Inflammatory macrophage treated with lipopolysaccharide for 1 hour (primary cell): ENCODE measurements at places on chromosomes 4 and X.

- no peak for DNase-seq
Measured at GRCh38 chr4:142901166-142901662, 55.1 kb upstream of the INPP4B start.

DNA sequence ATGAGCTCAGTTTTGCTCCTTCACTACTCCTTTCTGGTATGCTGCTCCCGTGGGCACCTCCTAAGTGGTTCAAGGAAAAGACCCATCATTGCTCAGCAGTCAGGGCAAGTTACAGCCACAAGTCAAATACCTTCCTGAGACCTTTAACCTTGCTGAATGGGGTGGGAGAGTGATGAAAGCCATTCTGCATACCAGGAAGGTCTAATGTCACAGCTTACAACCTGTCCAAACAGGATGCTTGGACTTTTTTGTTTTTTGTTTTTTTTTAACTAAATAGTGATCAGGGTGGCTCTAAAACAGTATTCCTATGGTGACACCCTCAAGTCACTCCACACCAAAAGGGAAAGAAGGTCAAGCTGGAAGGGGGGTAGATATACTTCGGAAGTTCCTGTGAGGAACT is 93.1 kb downstream of the GPC3 start:
- DNase-seq = no peak

DNA sequence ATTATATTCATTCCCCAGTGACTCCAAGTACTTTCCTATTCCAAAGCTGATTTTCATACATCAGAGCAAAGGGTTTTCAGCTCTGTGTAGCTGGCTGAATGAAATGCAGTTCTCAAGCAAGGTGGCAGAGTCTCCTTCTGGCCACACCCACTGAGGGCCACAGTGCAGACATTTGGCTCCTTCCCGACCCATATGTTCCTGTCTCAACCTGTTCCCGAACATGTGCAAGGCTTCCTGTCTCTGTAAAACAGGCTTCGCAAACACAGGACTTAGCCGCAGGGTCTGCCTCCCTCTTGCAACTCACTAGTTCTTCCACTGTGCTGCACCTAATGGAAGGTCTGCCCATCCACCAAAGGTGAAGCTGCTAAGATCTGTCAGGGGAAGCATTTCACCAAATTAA is 249.2 kb downstream of the MID1IP1 start:
- no peak for DNase-seq

DNA sequence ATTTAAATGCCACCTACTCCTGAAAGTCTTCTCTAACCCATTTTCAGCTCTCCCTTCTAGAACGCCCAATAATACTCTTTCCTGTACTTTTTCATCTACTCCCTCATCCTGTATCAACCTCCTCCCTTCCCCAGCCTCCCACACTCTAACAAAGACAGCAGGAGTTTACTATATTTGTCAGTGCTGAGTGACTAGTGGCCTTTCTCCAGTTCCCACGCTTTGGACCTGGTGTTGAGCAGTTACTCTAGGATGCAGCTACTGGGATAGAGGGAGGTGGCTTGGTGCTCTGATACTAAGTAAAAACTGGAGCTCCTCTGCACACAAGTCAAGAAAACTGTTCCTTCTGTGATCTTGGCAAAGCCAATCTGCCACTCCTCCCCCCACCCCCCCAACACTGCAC is 36.1 kb upstream of the KLHL13 start:
- no peak for DNase-seq

- no peak for DNase-seq
Measured at GRCh38 chr4:130545171-130545570, 1449.2 kb downstream of the C4orf33 start.

GRCh38 chr4:138192113-138192512 is 50.0 kb downstream of the SLC7A11 start:
- DNase-seq = no peak

- DNase-seq = no peak
Measured at GRCh38 chrX:1472975-1473374, 20.3 kb upstream of the ASMTL start.

DNA sequence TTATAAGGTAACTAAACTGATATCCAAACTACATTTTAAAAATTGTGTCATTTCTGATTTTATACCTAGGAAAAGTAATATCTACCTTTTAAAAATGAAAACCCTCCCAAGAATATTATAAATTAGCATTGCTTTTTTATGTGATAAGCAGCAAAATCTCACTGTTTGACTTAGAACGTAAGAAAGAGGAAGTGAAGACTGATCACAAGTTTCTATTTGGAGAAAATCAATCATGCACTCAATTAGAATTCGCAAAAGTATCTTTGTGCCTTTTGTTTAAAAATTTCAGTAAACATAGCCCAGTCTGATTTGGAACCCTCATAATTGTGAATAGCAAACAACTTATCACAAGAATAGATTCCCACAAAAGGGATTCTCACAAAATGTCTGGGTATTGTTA is 142.7 kb downstream of the TENM3 start:
- DNase-seq = no peak

- no peak for DNase-seq
Measured at GRCh38 chrX:87571964-87572363, 54.4 kb downstream of the KLHL4 start.
